Left cardiac atrium (tissue), 4 donors: ENCODE measurements at places on chromosomes 16 and 17. TPM values are rescaled to one million over a fixed set of nuclear protein-coding genes. Genes with fewer than 3 reads are reported as not detected.

DNA sequence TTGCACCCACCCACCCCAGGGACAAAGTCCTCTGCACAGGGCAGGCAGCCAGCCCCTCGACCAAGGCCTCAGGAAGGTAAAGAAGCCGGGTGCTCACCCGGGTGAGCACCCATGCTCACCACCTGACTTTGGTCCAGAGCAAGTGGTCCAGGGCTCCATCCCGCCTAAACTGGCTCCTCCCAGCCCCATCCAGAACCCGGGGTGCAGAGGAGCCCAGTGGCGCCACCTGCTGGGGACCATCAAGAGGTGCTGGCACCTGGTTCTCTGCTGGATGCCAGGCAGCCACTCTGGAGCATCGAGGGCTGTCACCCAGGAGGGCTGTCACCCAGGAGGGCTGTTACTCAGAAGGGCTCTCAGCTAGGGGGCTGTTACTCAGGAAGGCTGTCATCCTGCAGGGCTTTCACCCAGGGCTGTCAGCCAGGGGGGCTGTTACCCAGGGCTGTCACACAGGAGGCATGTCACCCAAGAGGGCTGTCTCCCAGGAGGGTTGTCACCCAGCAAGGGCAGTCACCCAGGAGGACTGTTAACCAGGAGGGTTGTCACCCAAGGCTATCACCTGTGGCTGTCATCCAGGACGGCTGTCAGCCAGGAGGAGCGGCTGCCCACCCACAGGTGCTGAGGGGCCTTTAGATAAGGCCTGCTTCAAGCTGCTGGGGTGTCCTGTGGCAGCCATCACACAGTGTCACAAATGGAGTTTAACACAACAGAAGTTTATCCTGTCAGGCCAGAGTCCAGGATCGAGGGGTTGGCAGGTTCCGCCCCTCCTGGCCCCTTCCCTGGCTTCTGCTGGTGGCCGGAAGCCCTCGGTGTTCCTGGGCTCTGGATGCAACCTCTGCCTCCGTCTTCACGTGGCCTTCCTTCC is 98.5 kb downstream of the TNFRSF13B start:
- no peak for DNase-seq

- DNase-seq, result no peak
These were observed 6.5 kb downstream of the FMNL1 start for GRCh38 chr17:45227926-45228762.

- DNase-seq, result no peak
These were observed 23.0 kb downstream of the JPH3 start for GRCh38 chr16:87625241-87625797.

- no peak for DNase-seq
These were observed 206.7 kb downstream of the CDH13 start for GRCh38 chr16:82833378-82833993.

DNA sequence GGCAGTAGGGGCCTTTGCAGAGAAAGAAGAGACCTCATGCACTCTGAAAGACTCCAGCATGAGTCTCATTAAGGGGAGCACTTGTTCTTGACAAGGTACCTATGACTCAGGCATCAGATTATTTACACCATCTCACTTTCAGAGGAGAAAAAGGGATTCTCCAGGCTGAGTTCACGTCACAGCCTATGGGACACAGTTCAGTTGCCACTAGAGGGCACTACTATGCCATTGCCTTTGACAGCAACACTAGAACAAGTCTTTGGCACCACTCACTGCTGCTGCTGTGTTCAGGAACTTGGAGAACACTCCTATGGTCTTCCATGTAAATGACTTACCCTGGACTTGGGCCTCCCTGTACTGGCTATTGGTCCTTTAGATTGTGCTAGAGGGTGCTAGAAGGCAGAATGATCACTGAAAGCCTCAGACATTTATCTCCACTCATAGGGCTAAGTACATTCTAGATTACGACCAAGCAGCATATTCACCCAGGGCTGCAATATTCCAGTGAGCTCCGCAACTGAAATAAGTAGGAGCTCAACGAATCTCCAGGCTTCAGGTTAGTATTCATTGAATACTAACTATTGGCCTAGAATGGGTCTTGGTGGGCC is 225.1 kb upstream of the CA10 start:
- DNase-seq, result peak; percentile 41

DNA sequence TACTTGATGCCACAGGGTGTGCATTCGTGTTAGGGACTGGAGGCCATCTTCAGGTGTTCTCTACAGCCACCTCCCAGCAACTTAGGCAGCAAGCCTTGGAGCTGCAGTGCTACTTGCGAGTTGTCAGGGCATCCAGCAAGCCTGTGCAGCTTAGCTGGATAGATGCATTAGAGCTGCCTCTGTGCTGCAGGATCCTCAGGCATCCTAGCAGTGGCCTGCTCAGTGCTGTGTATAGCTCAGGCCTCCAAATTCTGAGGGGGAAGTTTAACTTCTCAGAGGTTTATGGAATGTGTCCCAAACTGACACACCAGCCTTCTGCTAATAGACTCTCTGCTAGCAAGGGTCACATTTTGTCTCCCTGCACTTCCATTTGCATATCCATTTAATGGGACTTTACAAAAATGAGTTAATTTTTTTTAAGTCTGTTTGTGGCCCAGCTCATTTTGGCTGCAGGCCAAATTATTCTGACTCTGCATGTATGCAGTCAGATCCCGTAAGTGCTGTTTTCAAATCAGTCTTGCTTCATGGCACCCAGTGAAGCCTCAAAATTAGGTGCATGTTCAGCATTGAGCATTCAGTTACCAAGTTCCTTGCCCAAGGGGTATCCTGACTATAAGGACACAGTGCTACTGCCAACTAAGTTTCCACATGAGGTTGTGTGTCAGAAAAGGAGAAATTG is 6.8 kb downstream of the GABARAPL2 start:
- DNase-seq, result no peak

- no peak for DNase-seq
These were observed 103.3 kb upstream of the CLEC3A start for GRCh38 chr16:77918809-77919707.

DNA sequence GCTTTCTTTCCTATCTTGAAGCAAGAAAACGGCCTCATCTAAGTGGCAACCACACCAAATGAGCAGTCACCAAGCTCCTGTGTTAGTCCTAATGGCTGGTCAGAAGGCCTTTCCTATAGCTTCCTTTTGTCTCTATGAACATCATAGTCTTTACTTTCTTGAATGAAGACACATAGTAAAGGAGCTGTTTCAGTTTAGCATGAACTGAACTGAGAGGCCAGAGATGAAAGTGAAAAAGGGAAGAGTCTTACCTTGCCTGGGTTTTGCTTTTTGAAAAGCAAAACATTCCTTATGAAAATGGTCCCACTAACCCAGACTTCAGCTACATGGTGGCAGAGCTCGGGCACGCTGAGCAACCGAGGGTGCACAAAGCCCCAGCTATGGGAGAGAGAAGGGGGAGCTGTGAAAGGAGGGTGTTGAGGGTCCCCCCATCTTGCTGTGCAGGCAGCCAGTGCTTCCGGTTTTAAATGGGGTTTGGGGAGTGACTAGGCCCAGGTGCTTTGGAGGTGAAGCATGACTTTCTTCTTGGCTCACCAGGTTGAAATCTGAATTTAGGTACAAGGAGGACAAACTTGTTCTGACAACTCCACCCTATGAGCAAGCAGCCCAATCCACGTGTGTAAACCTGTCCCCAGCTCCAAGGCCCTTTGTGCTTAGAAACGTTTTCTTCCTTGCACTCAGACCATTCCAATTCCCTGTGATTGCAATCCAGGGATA is 9.1 kb upstream of the PSMC3IP start:
- DNase-seq, result no peak

DNA sequence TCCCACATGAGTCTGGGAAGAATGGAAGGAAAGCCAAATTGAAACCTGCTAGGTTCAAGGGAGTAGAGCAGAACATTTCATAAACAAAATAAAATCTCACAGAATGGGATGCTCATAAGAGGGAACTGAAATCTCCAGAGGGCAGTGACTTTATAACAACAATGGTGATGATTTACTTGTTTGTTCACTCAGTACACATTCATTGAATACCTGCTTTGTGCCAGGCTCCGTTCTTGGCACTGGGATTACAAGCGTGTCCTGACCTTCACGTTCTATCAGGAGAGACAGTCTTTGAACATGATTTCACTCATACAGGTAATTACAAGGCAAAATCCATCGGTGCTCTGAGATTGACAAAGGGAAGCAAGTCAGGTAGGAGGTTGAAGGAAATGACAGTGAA is 356.3 kb downstream of the HAPSTR1 start:
- DNase-seq, result no peak

DNA sequence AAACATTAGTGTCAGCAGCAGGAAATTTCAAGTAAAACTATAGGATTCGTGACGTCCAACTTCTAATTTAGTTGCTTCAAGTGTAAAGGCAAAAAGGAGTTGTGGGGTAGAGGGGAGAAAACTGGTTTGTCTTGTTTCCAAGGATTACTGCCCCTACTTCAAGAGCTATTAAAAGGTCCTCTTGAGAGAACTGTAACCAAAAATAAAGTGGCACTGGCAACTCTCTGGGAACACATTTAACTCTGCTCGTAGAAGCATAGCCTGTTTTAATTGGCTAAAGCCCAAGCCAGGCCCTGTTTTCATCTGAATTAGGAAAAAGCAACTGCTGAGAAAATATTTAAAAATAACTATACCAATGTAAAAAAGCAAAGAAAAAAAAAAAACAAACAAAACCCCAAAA is 51.8 kb upstream of the AKAP1 start:
- DNase-seq, result no peak

DNA sequence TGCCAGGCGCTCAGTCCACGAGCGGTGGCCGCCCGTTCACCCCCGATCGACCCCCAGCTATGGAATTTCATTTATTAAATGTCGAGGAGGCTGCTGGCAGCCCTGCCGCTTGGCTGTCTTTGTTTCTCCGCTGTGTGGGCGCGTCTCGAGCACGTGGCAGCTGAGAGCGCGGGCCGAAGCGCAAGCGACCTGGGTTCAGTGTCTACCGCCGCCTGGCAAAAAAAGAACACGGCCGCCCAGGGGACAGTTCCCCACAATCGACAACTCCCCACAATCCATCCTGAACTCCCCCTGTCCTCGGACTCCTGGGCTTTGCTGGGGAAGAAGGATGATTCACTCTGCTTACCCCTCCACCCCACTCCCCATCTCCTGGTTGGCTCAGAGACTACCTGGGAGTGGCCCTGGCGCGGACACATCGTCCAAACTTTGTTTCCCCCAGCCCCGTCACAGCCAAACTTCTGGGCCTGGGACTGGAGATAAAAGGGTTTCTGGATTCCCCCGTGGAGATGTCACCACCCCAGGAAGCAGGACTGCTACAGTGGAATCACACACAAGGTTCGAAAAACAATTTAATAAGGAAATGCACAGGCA is 1.7 kb upstream of the ANKRD13B start:
- DNase-seq, result peak; percentile 61

- DNase-seq, result no peak
These were observed 225.0 kb downstream of the C16orf78 start for GRCh38 chr16:49598383-49599170.

GRCh38 chr17:1711804-1712203 is 1.6 kb upstream of the TLCD2 start:
- DNase-seq, result no peak

DNA sequence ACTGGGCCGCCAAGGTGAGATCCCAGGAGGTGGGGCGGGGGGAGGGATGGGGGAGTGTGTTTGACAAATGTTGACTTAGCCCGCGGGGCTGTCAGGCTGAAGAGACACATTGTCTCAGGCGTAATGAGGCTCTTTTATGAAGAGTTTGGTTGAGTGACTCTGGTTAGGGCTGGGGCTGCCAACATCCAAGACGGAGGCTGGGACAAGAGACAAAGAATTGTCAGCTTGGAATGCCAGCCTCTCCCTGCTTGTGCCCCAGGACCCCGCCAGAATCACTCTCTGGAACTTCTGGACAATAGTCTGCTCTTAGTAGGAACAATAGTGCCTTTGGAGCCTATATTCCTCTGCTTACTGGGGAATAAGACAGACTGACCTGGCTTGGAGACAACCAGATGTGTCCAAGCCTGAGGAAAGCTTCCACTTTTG is 24.0 kb downstream of the PCTP start:
- DNase-seq, result no peak

WWOX gene
- 8.6 TPM for total RNA-seq

TMC8 gene
- total RNA-seq, result 4.3 TPM

PDILT gene
- total RNA-seq, result not detected

WFDC1 gene
- total RNA-seq, result 2.5 TPM

PLCG2 gene
- 16.0 TPM for total RNA-seq

KREMEN2 gene
- not detected for total RNA-seq

DPEP1 gene
- total RNA-seq, result not detected

SOST gene
- not detected for total RNA-seq
